HT-29 (cell line): ENCODE measurements at places on chromosomes 1 and 21. TPM values are rescaled to one million over a fixed set of nuclear protein-coding genes. Genes with fewer than 3 reads are reported as not detected.

GRCh38 chr21:45478115-45478801 is 64.0 kb downstream of the SLC19A1 start:
- DNase-seq: peak; percentile 44

- DNase-seq: no peak
Measured at GRCh38 chr1:212236664-212237220, 48.5 kb upstream of the PPP2R5A start.

SPATA1 gene
- 1.0 and 1.3 TPM in 2 replicates for total RNA-seq

NUP210L gene
- total RNA-seq: not detected in 2 replicates
